ENCODE measurements at places on chromosomes 7 and 10. TPM values are rescaled to one million over a fixed set of nuclear protein-coding genes. Genes with fewer than 3 reads are reported as not detected.

The VOPP1 gene
- total RNA-seq = 24.6 TPM

The ACTL6B gene
- not detected for total RNA-seq

The ABCA13 gene
- 1.0 TPM for total RNA-seq

The PRKG1 gene
- 1.1 TPM for total RNA-seq

The EIF4EBP2 gene
- total RNA-seq = 6.5 TPM

The NOS3 gene
- not detected for total RNA-seq

The ANXA8L1 gene
- not detected for total RNA-seq

The C10orf105 gene
- total RNA-seq = not detected

The PVRIG gene
- total RNA-seq = not detected

The GSTO2 gene
- 1.4 TPM for total RNA-seq

The HOXA2 gene
- total RNA-seq = 1.4 TPM

The PIP gene
- not detected for total RNA-seq

The CYP3A4 gene
- not detected for total RNA-seq

The CPA4 gene
- 22.0 TPM for total RNA-seq

The GNG11 gene
- 13.0 TPM for total RNA-seq

The PARP12 gene
- 21.7 TPM for total RNA-seq

The PRF1 gene
- total RNA-seq = not detected

The SLC16A9 gene
- total RNA-seq = 0.87 TPM

The CASD1 gene
- 6.6 TPM for total RNA-seq

The NPY4R gene
- total RNA-seq = not detected

The PITX3 gene
- total RNA-seq = not detected

The BUD23 gene
- total RNA-seq = 106 TPM

The NPC1L1 gene
- 0.03 TPM for total RNA-seq

The ASZ1 gene
- total RNA-seq = not detected

The ZNF425 gene
- 1.1 TPM for total RNA-seq

The MEST gene
- total RNA-seq = 2.6 TPM

The EVX1 gene
- not detected for total RNA-seq

The EEPD1 gene
- total RNA-seq = 2.5 TPM

The PRSS2 gene
- total RNA-seq = not detected

The ABCB1 gene
- 8.6 TPM for total RNA-seq

The PSD gene
- 0.11 TPM for total RNA-seq

The SEMA3A gene
- 53.5 TPM for total RNA-seq

The CYP2C8 gene
- not detected for total RNA-seq

The TRPV6 gene
- total RNA-seq = not detected

The CHCHD3 gene
- 169 TPM for total RNA-seq

The SKIDA1 gene
- total RNA-seq = 0.64 TPM

The PAPSS2 gene
- total RNA-seq = 19.0 TPM

The MAGI2 gene
- total RNA-seq = 3.5 TPM

The NODAL gene
- not detected for total RNA-seq

The CARD11 gene
- total RNA-seq = 1.7 TPM

The MYL7 gene
- not detected for total RNA-seq

The FAM204A gene
- total RNA-seq = 54.0 TPM

The TYW1B gene
- total RNA-seq = 5.8 TPM

The DGKI gene
- under 0.01 TPM for total RNA-seq

The ERVW-1 gene
- not detected for total RNA-seq

The HERC4 gene
- 10.3 TPM for total RNA-seq

The MUC12 gene
- total RNA-seq = not detected

The CDHR1 gene
- total RNA-seq = 0.50 TPM

The ARMC3 gene
- total RNA-seq = not detected

The SND1 gene
- total RNA-seq = 175 TPM

The TRIM73 gene
- 1.7 TPM for total RNA-seq

The LRIT1 gene
- not detected for total RNA-seq

The PTPN20 gene
- total RNA-seq = not detected

The KCNH2 gene
- not detected for total RNA-seq
